ENCODE measurements at places on chromosomes 7 and 10.

- DNase-seq = no peak
Measured at GRCh38 chr10:77160679-77161078, 476.9 kb downstream of the KCNMA1 start.

- no peak for DNase-seq
Measured at GRCh38 chr10:77501846-77502261, 135.8 kb downstream of the KCNMA1 start.

GRCh38 chr10:29950391-29950790 lies 109.0 kb downstream of the JCAD start:
- DNase-seq = no peak

DNA sequence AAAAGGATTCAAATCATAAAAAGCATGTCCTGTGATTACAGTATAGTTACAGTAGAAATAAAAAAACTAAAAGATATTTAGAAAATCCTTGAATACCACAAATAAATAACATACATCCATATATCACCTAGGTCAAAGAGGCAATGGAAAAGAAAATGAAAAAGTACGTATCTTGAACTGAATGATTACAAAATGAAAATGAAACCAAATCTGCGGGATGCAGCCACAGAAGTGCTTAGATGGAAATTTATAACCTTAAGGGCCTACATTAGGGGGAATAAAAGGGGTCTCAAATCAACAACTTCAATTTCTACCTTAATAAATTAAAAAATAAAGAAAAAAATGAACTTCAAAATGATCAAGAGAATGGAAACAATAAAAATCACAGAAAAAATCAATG lies 879.0 kb upstream of the CELF2 start:
- no peak for DNase-seq

GRCh38 chr7:73827567-73828106 lies 3.2 kb upstream of the CLDN4 start:
- DNase-seq = no peak

DNA sequence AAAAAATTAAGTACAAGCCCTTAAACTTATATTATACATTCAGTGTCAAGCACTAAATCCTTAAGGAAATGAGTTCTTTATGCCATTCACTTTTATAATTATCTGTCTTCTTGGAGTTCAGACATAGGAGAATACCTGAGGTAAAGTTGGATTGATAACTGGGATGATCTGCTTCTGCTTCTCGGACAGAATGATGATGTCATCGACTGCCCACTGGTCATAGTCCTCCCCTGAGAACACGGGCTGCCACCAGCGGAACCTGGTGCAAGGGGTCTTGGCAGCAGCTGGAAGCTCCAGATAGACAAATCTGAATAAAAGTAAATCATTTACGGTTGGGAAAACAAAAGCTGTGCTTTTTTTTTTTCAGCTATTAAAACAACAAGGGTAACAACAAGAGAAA lies 148.2 kb upstream of the SLC26A5 start:
- DNase-seq = no peak

DNA sequence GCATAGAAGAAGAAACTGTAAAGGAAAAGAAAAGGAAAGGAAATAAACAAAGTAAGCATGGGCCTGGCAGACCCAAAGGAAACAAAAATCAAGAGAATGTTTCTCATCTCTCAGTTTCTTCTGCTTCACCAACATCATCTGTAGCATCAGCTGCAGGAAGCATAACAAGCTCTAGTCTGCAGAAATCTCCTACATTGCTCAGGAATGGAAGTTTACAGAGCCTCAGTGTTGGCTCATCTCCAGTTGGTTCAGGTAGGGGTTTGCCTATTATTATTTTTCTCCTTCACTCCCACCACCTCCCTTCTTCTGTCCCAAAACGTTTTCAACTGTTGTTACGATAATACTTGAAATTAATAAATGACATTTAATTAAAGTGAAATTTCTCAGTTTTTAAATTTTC lies 139.6 kb downstream of the MLLT10 start:
- no peak for DNase-seq

- no peak for DNase-seq
Measured at GRCh38 chr7:157495177-157495553, 158.4 kb downstream of the DNAJB6 start.

DNA sequence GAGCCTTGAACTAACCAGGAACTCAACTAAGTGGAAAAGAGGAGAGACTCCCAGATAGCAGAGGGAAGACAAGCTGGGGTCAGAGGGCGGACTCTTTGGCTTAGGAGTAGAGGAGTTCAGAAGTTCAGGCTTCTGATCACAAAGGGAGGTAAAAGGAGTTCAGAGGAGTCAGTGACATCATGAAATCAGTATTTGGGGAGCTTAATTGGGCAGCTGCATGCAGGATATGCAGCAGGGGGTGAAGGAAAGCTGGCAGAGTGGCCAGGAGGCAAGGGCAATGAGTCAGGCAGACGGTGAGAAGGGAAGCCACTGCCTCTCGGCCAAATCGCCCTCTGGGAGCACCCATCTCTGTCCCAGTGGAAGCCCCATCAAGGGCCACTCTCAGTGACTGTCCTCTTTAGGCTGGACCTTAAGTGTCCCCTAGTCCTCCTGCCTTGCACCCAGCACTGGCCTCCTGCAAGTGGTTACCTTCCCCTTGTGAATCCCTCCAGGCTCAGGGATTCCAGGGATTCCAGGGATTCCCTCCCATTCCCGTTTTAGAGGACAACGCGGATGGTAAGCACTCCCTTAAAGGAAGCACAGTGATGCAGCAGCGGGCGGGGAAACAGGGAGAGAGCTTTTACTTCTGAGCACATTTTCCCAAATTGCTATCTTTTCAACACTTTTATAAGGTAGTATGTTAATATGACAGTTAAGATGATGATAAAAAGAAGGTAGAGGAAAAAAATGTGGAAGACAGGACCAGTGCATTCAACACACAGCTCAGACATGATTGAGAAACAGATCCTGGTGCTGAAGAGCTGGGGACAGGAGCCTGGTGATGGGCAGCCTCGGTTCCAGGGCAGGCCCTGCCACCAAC lies 72.6 kb downstream of the KCNMA1 start:
- DNase-seq = no peak

DNA sequence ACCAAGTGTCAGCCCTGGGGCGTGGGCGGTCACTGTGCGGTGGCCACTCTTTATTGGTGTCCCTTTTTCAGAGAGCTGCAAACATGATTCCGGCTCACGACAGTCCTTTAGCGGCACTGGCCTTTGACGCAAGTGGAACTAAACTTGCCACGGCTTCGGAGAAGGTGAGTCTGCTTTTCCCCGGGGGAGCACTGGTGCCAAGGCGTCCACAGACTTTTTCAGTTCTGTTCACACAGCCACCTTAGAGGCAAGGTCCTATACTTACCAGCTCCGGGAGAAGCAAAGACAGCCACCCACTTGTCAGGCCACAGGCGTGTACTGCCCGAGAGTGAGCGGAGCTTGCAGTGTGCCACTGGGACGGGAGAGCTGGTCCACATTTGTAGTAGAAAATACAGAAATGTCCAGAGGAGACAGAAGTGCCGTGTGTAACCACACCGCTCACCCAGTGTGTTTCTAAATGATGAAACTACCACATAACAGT lies 27.9 kb downstream of the WIPI2 start:
- DNase-seq = no peak

GRCh38 chr10:46554166-46554781 lies 2.2 kb downstream of the GPRIN2 start:
- DNase-seq = no peak
